GM12878 (cell line): ENCODE measurements at places on chromosomes 1 and 21.

- no peak for DNase-seq
Measured at GRCh38 chr1:182169203-182169602, 107.7 kb upstream of the ZNF648 start.

DNA sequence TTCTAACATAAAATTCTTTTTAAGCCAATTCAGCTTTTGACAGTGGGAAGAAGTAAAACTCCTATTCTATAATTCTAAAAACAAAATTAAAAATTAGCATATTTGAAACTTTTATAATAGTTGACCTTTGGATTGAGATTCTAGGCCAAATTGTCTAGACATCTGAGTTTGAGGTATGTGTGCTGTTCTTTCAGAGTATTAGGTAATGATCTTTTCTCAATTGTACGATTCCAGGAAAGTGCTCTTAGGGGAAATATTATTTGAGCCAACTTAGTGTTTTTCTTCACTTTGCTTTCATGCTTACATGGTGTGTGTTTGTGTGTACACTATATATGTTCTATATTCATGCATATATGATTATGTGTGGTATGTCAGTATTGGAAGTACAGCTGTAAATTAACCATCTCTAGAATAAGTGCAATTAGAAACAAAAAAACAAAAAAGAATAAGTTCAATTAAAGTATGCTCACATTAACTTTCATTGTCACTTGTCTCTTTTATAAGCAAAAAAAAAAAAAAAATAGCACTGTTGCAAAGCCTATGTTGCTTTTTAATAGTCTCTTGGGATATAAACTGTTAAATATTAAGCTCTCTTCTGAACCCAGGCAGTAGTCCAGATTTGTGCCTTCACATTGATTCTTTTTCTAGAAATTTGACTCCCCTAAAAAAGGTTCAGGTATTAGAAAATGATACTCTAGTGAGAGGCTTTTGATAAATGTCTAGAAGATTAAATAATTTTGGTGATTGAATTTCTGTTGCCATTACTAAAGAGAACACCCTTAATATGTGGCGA is 132.2 kb downstream of the ATP5PO start:
- no peak for DNase-seq

- DNase-seq = no peak
Measured at GRCh38 chr1:160075836-160076235, 5.5 kb upstream of the KCNJ9 start.

GRCh38 chr1:54950006-54950368 is 30.4 kb upstream of the TMEM61 start:
- no peak for DNase-seq
